Ammon's horn (tissue), 1 donor: ENCODE measurements at places on chromosomes 2 and 18.

- DNase-seq = no peak
These were observed 45.4 kb upstream of the RND3 start for GRCh38 chr2:150532879-150533278.

DNA sequence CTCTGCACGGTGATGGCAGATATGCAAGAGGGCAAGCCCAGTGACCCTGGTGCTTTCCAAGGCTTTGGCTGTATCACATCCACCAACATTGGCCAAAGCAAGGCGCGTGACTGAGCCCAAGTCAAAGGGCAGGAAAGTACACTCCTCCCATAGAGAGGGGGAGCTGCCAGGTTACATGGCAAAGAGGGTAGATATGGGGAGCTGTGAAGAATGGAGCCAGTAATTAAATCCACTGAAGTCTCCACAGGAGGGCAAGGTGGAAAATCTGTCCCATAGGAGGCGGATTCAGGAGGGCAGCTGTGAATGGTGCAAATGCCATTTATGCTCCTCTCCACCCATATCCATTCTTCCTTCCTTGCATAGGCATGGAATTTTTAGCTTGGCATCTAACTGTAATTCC, 44.6 kb upstream of the THOC1 start:
- no peak for DNase-seq

DNA sequence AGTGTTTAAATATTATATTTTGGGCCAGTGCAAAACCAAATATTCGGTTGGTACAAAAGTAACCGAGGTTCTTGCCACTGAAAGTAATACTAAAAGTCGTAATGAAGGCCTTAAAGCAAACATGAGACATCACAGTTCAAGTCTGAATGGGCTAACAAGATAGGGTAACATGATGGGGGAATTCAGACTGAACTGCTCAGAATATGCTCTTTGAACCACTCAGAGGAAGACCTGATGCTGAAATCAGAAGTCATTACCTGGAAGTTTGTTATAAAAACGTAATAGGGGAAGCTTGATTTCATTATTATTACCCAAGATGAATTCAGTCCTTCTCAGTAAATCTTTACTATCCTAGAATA, 26.6 kb downstream of the CDKL4 start:
- DNase-seq = no peak

DNA sequence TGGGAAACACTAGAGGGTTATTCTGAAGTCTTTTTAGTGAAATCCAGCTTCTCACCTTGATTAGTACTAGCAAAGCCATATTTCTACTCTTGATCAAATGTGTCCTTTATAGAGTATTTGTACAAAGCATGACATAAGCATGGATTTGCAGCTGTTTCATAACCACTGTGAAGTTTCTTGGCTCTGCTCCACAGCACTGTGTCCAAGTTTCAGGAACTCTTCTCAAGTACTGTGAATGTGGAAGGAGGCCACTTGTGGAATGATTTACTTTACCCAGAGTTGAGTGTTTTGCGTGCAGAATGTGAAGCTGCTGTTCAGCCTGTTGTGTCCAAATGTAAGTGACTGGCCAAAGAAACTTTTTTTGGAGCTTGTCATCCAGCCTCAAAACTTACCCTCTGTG, 16.2 kb upstream of the MAPRE2 start:
- DNase-seq = peak; percentile 35

GRCh38 chr2:63537306-63537705, 51.0 kb downstream of the WDPCP start:
- no peak for DNase-seq

- DNase-seq = no peak
These were observed 69.7 kb upstream of the NCK2 start for GRCh38 chr2:105674859-105675541.

GRCh38 chr2:150570712-150571111, 83.2 kb upstream of the RND3 start:
- DNase-seq = no peak

DNA sequence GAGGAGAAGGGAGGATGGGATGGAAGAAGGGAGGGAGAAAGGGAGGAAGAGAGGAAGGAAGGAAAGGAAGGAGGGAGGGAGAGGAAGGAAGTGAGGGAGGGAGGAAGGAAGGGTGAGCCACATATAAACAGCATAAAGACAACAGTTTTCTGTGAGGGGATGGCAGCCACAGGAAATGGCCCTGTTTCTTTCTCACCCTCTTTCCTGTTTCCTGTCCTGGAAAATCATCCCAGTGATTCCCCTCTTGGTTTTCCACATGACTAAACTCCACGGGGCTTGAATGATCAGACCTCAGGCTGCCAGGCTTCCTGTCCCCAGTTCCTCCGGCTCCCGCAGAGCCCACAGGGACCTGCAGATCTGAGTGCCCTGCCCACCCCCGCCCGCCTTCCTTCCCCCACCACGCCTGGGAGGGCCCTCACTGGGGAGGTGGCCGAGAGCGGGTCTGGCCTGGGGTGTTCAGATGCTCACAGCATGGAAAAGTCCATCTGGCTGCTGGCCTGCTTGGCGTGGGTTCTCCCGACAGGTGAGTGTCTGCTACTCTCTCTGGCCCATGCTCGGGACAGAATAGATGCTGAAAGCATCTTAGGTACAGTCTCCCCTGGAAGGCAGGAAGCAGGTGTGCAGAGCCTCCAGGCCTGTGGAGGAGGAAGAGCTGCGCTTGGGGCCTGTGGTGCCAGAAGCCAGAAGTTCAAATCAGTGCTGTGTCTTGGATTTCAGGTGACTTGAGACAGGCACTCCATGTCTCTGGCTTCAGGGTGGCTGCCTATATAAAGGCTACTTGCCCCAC, at the start of gene SIGLEC15:
Gene SIGLEC15, plus strand, starts transcription at position 418 of the 787 bp plus-strand sequence. Its CDS starts 54 bp downstream, at position 472.
- no peak for DNase-seq

DNA sequence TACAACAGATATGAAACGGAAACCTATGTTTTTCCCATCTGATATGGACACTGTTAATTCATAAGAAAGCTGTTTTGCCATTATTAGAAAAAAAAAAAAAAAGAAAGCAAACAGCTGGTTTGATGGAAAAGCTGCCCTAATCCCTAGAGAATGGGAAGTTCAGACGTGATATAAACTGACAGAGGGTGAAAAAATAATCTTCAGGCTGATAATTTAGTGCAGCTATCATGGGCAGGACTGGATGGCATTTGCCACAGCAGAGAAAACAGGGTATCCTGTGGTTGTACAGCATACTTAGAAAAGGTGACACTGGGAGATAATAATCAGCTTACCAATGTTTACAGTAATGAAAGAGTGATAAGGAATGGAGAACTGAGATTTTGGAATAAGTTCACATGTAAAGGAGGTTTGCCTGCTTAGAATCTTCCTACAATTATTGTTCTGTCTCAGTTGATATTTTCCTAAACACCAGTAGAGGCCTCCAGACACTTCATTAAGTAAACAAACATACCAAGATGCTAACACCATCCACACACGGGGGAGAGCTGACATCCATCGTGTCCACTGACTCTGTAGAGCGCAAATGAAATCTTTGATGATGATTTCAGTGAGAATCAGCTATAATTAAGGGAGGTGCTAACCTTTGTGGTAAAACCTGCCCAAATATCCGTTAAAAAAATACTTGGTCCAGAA, 211.6 kb upstream of the MMADHC start:
- peak; percentile 68 for DNase-seq

- DNase-seq = no peak
These were observed 620 bp downstream of the NGEF start for GRCh38 chr2:233012301-233012971.

GRCh38 chr18:49520661-49521145, 33.7 kb upstream of the C18orf32 start:
- DNase-seq = no peak
